ENCODE measurements at places on chromosomes 5 and 9.
A peak's percentile ranks its signal among the peaks of the same experiment; 100 is the strongest.

DNA sequence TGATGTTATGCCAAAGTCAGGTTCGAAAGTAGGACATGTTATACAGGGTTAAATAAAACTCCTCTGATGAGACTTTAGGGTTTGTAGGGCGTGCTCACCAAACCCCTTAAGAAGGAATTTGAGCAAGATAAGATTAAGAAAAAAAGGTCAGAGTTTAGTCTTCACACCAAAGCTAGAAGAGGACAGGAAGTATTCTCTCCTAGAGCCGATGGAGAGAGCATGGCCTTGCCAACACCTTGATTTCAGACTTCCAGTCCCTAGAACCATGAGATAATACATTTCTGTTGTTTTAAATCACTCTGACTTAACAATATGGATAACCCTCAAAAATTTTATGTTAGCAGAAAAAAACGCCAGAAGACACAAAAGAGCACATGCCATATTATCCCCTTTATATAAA, 16.3 kb upstream of the PLCXD3 start:
- no peak for DNase-seq

GRCh38 chr9:83242066-83242465, 179.1 kb upstream of the RASEF start:
- no peak for DNase-seq

GRCh38 chr9:95581900-95582299, 65.1 kb upstream of the PTCH1 start:
- DNase-seq, result no peak

DNA sequence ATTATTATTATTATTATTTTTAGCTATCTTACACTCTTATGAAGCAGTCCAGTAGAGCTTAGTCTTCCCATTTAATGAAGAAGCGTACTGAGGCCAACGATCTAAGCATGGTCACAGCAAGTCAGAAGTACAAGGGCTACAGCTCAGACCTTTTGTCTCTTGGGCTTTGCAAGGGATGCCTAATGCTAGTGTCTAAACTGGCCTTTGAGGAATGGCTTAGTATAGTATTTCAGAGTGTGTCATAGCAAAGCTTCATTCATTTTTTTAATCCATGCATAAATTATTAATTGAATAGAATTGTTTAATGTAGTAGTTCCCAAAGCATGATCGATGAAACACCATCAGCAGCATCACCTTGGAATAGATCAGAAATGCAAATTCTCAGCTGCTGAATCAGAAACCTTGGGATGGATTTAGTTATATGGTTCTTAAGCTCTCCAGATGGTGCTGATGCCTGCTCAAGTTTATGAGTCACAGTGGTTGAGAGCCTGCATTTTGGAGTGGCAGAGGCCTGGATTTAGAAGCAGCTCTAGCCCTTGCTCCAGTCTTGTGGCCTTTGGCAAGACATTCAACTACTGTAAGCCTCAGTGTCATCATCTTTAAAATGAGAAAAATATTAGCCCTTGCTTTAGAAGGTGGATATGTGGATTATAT, 6.1 kb downstream of the IL12B start:
- no peak for DNase-seq

DNA sequence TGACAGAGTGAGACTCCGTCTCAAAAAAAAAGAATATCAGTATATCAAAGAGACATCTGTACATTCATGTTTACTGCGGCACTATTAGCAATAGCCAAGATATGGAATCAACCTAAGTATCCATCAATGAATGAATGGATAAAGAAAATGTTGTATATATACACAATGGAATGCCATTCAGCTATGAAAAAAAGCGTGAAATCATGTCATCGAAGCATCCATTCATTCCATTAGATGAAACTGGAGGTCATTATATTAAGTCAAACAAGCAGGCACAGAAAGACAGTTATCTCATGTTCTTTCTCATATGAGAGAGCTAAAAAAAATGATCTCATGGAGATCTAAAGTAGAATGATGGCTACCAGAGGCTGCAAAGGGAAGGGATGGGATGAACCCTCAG, 180.9 kb upstream of the TLX3 start:
- DNase-seq, result no peak

DNA sequence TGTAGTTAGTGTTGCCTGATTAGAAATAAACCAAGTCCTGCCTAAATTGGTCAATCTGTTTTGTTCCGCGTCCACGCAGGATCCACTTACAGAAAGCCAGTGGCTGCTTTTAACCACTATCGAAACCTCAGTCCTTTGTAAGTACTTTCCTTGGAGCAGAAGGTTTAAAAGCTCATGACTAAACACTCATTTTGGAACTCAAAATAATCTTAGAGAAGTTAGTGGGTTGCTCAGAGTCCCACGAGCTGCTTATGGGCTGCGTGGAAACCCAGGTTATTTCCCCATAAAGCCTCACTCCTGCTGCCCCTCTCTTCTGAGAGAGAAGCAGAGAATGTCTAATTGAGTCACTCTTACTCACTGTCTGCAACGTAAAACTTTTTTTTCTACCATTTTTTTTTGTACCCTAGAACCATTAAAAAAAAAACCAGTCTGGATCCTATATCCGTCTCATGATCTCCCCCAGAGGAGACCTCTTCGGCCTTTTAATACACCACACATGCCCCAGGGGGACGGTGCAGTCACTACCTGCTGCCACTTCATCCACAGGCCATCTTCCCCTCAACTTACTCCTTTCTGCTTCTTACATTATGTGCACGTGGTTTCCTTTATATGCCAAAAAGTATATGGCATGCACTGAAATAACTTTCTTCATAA, 7.6 kb downstream of the BASP1 start:
- no peak for DNase-seq

DNA sequence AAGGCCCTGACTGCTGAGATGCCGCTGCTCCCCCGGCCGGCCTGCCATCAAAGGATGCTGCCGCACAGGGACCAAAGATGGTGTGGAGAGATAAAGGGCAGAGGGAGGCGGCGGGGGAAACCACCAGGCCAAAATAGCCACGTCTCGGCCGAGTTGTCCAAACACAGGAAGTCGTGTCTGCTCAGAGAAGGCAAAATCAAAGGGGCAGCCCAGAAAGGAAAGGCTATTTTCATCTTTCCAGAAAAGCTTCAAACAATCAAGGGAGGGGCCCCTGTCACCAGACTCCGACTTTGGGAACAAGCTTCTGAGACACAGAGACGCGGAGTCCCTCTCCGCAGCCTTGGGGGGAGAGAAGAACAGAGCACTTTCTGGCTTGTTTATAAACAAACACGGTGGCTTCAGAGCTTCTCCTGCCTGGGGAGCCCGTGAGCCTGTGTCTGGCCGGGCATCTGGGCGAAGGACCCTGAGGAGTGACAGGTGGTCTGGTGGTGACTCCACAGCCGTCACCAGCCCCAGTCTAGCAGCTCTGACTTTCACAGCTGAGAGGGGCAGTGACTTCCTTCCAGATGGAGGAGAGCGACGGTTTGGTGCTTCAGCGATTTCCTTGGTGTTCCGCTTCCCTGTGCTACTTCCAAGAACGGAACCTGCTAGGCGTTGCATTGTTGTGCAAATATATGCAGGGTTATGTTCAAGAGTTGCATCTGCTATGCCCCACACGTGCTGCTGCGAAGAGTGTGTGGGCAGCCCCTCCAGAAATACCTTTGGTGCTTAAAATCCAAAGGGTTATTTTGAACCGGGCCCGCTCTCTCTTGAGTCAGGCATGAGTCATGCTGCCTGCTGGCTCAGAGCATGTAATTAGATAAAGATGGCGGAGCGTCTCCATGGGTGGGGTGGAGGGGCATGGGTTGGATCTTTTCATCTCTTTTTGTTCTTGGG, 24.0 kb downstream of the ADAMTSL2 start:
- no peak for DNase-seq

DNA sequence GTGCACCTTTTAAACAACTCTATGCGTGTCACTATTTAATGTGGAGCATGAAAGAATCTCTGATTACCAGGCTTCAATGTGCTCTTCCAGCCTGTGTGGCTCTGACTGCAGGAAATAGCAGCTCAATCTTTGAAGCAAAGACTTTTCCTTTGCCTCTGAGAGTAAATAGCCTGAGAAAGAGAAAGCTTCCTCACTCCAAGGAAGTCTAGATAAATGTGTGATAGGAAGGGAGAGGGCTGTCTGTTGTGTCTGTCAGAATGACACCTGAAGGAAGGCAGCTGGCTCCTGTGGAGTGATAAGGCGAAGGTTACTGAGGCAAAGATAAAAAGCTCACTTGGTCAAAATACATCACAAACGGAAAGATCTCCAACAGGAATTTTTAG, 205.3 kb upstream of the HAPLN1 start:
- DNase-seq, result peak; percentile 21

DNA sequence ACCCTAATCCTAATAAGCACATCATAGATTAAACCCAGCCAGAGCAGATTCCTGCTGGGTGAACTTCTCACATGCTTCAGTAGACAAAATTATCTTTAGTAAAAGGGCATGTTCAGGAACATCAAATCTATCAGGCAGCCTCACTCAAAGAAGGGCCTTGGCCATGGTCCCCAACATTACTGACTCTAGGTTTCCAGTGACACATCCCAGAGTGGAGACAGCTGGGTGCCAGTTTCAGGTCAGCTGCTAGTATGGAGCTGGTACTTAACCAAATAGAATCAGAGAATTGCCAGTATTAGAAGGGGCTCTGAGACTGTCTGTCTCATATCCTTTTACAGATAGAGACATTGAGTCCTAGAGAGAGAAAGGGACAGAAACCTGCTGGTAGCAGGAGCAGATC, 44.1 kb upstream of the GALNT10 start:
- DNase-seq, result no peak

DNA sequence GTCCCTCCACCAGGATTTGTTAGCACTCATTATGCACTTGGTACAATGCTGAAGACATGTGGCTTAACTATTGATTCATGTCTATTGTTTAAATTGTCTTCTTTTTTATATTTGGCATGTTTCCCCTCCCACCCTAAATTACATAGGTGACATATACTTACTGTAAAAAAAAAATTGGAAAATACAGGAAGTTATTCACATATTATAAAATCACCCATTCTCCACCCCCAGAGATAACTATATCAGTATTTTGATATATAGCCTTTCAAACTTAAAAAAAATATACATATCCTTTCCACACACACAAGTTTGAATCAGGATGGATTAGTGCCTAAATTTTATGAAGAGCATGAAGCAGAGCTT, 87.6 kb downstream of the FGF1 start:
- DNase-seq, result no peak

- no peak for DNase-seq
Observed at GRCh38 chr9:135221951-135222631, 134.6 kb downstream of the OLFM1 start.

DNA sequence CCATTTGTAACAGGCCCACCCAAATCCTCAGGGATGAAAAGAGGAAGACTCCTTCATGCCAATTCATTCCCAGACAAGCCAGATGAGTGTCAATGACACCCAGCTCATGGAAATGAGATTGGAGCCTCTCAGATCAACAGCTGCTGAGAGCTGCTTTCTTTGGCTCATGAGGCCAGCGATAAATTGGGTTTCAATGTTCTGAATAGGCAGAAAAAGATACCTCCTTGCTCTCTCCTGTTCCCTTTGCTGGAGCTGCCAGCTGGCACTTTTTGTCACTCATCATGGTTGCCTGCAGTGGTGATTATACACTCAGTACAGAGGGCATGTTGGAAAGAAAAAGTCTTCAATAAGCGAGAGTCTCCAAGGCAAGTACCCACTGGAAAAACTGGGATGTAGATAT, 47.1 kb downstream of the SH3RF2 start:
- DNase-seq, result no peak

DNA sequence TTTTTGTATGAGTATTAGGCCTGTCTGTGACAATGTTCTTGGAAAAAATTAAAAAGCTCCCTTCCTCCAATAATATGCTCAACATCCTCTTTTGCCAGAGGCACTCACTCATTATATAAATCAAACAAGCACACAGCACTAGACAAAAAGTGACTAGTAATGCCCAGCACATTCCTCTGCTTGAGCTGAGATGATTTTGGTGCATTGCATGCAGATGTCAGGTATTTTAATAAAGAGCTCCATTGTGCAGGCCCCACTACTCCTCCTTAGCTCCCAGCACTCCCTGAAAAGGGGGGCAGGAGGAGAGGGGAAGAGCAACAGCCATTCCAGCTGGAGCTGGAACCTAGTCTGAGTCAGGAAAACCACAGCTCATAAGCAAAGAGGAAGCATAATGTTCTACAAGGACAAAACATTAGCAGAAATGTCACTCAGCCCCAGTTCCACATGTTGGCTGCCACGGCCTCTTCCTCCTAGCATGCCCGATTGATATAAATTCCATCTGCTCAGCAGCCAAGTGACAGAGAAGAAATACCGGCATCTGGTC, 348.5 kb downstream of the BNC2 start:
- peak; percentile 59 for DNase-seq

DNA sequence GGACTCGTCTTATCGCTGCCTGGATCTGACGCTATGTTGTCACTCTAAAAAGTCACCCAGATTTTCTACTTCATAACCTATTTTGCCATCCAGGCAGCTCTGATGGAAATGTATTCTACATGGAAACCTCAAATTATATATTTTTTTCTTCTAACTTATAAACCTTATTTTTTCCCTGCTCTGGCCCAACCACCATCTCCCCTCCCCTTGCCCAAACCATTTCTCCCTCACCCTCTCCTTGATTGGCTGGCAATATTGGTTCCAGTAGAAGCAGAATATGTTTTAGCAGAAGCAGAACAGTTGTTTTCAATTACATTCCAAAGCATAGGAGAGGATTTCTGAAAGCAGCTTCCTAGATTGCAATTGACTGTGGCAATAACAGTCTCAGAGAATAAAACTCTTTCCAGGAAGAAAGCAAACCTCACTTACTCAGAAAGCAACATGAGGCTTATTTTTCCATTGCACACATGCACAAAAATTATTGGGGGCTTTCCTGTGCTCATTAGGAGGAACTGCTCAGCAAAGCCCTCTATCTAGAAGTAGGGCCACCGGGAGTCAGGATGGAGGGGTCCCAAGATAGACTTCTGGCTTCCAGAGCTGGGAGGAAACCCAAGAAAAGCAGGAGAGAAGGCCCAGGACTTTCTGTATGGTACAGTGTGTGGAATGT, 191.8 kb downstream of the ESM1 start:
- DNase-seq, result no peak

- no peak for DNase-seq
Observed at GRCh38 chr5:126348855-126349635, 74.2 kb upstream of the GRAMD2B start.

DNA sequence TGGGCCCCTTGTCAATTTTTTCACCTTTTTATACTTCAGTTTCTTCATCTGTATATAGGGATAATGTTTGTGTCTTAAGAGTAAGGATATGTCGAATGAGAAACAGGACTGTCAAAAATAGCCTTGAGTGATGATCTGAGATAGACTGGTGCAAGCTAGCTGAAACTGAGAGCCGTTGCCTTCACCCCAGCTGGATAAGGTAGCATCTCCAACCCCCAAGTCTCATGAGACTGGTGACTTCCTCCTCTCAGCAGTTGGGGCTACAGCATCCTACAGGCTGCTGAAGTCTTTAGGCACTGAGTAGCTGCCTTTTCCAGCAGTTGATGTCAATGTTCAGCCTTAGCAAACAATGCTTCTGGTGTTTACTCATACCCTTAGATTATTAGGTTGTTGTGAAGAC, 330.2 kb downstream of the OSTF1 start:
- DNase-seq, result no peak

- no peak for DNase-seq
Observed at GRCh38 chr5:171700318-171700912, 85.2 kb upstream of the SMIM23 start.

- peak; percentile 23 for DNase-seq
Observed at GRCh38 chr5:151448038-151448985, 909 bp downstream of the SLC36A1 start.

All from renal pelvis (tissue), 12 donors.